CD4-positive, alpha-beta T cell treated with Interleukin-21 for 1 hour (primary cell): ENCODE measurements at places on chromosomes 7 and 10.

DNA sequence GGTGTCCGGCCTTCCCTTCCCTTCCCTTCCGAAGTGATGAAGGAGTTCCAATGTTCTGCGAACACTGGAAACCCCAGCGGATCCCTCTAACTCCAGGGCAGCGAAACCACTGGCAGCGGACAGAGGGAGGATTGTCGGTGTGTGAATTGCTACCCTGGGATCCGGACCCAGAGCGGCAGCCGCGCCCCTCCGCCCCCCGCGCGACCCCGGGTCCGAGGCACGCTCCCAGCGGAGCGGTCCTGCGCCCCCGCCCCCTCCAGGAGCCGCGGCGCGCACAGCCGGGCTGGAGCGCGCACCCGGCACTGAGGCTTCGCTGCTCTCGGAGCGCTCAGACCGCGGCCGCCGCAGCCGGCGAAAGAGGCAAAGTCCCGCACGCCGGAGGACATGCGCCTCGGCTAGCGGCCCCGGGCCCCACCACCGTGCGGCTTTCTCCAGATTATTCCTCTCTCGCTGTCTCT lies at the start of gene PTPRZ1:
TSS of gene PTPRZ1 (plus strand) at position 331 of the 458 bp plus-strand sequence. CDS start 339 bp downstream, outside the sequence.
- DNase-seq = no peak

DNA sequence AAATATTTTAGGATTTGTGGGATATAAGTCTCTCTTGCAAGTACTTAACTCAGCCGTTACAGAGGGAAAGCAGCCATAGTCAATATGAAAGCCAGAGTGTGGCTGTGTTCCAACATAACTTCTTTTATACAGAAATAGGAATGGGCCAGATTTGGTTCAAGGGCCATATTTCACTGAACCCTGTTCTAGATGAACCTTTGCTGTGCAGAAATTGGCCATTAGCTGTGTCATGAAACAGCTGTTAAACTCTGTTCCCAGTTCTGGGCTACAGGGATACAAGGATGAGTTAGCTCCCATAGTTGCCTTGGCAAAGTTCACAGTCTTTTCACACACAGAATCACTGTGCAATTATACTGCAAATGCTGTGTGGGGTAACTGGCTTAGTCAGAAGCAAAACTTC lies 213.9 kb upstream of the LRRN3 start:
- DNase-seq = no peak

- no peak for DNase-seq
These were observed 90.3 kb upstream of the ZNF438 start for GRCh38 chr10:31121757-31122577.

DNA sequence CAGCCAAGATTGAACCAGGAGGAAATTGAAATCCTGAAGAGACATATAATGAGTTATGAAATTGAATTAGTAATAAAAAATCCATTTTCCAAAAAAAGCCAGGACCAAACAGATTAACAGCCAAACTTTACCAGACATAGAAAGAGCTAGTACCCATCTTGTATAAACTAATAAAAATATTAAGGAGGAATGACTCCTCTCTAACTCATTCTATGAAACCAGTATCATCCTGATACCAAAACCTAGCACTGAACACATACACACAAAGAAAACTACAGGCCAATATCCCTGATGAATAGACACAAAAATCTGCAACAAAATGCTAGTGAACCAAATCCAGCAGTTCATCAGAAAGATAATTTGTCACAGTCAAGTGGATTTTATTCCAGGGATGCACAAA lies 140.6 kb downstream of the PCDH15 start:
- no peak for DNase-seq

GRCh38 chr10:16835228-16835627 lies 18.0 kb upstream of the RSU1 start:
- DNase-seq = peak; percentile 47

GRCh38 chr10:123942114-123942861 lies 50.7 kb upstream of the CPXM2 start:
- no peak for DNase-seq
